WERI-Rb-1 (cell line): ENCODE measurements at places on chromosomes 16 and 17.
A peak's percentile ranks its signal among the peaks of the same experiment; 100 is the strongest.

DNA sequence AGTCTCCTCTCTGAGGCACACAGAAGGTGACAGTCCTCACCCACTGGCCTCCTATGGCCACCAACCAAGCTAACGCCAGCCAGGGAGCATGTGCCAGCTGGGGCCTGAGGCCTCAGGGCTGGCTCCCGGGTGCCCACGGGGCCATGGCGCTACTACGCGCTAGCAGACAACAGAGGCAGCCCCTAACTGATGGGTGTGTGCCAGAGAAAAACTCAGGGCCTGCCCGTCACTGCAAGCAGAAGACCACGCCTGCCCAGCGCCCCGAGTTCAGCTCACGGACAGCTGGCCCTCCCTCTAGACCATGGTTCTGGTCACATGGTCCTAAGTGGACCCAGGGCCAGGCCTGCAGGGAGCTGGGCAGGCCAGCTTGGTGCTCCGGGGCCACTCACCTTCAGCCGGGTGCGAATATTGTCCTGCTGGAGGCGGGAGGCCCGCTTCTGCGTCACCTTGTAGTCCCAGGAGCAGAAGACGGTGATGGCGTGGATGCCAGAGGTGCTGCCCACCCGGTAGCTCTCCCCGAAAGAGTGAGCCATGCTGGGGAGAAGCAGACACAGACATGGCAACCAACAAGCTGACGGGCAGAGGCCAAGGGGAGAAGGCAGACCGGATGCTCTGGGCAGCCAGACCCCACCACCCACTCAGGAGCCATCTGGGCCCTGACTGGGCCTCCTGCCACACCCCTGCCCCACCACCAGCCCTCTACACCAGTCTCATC is 6.2 kb downstream of the TMC6 start:
- no peak for DNase-seq

- DNase-seq, result no peak
These were observed 3.2 kb upstream of the PRSS21 start for GRCh38 chr16:2813771-2814221.

DNA sequence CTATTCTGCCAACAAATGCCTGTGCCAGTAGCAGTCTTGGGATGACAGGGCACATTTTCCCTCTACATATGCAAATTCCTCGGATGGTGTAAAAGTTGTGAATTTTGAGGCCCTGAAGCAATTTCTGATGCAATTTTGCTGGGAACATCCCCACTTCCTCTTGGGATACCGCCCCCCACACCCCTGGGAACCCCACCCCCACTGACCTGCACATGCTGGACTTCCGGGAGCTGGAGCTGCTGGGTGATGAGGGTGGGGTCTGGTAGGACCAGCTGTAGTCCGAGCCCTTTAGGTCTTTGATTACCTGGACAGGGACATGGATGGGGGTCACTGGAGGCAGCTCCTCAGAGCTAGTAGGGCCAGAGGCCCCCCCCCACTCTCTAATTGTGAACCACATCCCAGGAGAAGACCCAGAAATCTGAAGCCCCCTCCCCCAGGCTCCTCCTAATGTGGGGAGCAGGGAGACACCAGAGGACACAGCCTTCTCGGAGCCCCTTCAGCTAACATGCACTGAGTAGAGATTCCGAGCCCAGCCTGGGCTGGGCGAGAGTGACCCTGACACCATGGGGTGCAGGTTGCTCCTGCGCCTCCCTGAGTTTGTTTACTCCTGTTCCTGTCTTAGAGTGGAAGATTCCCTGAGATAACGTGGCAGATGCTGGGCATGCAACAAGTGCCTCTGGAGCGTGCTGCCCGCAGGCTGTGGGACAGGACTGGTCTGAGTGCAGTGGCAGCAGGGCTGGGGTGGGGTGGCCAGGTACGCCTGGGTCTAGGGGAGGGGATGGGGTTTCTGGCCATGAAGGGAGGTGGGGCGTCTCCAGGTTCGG is 9.0 kb downstream of the MTSS2 start:
- no peak for DNase-seq

- no peak for DNase-seq
These were observed 55.2 kb upstream of the MRTFB start for GRCh38 chr16:14015948-14016347.

GRCh38 chr16:13866073-13866472 is 53.9 kb upstream of the ERCC4 start:
- DNase-seq, result peak; percentile 72

DNA sequence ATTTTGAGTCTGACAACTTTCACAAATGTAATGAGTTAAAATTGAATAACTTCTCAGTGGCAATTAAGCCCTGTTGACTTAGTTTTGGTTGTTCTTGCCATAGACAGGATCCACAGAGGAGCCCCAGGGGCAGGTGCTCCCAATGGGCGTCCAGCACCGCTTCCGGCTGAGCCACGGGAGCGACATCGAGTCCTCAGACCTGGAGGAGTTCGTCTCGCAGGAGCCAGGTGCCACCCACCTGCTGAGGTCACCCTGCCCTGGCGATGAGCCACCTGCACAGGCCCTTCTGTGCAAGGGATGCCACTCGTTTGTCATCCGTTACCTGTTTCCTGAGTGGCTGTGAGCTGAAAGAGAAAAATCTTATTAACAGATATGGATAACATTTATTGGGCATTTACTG is 10.7 kb downstream of the CCDC40 start:
- no peak for DNase-seq

- no peak for DNase-seq
These were observed 266.9 kb upstream of the DYNLRB2 start for GRCh38 chr16:80273635-80274538.

DNA sequence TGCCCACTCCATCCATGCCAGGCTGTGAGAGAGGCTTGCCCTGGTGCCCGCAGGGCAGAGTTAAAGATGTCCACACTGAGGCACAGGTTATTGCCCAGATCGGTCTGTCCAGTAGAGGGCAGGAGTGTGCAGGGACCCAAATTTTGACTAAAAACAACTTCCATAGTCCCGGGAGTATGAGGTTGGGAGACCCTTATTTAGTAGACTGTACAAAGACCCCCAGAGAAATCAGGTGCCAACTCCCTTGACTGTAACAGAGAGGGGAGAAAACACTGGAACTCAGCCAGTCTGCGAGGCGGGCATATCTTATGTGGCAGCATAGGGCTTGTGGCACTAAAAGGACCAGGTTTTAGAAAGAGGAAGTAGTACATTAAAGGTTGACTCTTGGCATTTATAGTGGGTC is 43.4 kb downstream of the HNF1B start:
- peak; percentile 26 for DNase-seq

GRCh38 chr16:9225527-9226316 is 134.3 kb downstream of the HAPSTR1 start:
- DNase-seq, result peak; percentile 90

GRCh38 chr17:17087424-17088015 is 45.3 kb downstream of the MPRIP start:
- peak; percentile 25 for DNase-seq

DNA sequence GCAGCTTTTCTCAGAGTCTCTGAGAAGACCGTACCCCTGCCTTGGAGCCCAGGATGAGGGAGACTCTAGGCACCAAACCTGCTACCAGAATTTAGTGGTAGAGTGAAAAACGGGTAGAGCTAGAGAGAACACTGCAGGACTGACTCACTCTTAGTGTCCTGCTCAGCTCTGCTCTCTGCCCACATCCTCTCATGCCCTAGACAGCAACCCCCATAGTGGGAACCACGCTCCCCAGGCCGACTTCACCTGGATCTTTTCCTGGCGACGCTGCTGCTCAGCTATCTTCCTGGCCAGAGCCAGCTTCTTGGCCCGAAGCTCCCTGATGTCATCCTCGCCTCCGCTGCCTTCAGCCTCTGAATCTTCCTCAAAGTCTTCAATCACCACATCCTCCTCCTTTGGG is 26.7 kb downstream of the HIC1 start:
- DNase-seq, result no peak

GRCh38 chr16:31191697-31192428 is 10.7 kb downstream of the PYCARD start:
- DNase-seq, result no peak

- no peak for DNase-seq
These were observed 419.0 kb downstream of the CDH13 start for GRCh38 chr16:83045790-83046189.

DNA sequence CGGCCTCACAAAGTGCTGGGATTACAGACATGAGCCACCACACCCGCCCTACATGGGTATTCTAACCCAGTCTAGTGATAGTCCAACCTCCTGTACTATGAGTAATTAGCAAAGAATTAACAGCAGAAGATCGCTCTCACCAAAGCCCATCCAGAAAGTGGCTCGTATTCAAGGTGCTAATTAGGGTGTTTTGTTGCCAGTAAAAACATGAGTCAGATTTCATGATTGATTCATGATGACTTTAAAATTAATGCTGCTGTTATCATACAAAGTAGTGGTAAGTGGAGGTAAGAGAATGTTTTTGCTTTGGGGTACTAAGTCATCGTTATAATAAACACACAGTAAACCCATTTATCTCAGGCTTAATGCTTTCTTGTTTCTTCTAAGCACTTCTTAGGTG is 428.8 kb downstream of the WWOX start:
- no peak for DNase-seq

DNA sequence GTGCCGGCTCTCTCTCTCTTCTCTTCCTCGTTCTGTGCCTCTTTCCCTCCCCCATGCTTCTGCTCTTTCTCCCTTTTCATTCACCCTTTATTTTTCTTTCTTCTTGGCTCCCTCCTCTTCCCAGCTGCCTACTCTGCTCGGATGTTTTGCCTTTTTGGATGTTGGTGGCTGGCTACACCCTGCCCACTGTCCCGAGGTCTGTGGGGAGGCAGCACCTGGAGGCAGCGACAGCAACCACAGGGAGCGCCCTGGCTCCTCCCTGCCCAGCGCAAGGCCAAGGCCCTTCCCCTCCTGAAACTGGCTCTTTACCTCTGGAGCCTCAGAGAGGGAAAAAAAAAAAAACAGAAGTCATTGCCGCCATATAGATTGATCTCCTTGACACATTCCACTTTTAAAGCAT is 20.0 kb downstream of the CLUAP1 start:
- no peak for DNase-seq

DNA sequence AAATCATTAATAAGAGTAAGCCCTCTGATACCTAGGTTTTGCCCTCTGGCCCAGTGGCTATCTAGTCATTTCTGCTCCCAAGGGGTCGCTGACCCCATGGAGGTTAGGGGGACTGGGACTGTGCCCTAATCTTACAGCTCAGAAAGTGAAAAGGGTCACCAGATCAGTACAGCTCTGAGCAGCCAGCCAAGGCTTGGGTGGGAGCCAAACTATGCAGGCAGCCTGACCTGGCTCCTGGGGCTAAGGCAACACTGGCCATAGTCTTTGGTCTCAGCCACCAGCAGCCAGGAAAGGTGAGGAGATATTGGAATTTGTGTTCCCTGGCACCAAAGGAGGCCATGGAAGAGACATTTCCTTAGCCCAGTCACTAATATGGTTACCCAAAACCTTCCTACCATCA is 67.6 kb downstream of the ASIC2 start:
- no peak for DNase-seq

DNA sequence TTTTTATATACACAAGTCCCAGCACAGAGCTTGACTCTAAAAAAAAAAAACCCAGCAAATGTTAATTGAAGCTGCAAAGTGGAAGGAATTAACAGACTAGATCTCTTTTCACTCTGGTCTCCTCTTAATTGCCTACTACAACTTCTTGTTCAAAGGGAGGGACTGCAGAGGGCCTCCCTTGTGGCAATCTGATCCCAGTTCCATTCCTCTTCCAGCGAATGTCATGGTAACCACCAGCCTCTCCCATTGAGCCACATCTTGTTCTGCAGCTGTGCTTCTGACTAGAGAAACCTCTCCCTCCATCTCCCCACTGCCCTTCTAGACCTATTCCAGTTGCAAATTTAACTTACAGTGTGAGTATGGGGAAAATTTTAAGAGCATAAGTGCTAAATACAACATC is 5.9 kb downstream of the SUPT6H start:
- DNase-seq, result no peak

GRCh38 chr17:13635951-13636350 is 34.2 kb upstream of the HS3ST3A1 start:
- DNase-seq, result no peak

DNA sequence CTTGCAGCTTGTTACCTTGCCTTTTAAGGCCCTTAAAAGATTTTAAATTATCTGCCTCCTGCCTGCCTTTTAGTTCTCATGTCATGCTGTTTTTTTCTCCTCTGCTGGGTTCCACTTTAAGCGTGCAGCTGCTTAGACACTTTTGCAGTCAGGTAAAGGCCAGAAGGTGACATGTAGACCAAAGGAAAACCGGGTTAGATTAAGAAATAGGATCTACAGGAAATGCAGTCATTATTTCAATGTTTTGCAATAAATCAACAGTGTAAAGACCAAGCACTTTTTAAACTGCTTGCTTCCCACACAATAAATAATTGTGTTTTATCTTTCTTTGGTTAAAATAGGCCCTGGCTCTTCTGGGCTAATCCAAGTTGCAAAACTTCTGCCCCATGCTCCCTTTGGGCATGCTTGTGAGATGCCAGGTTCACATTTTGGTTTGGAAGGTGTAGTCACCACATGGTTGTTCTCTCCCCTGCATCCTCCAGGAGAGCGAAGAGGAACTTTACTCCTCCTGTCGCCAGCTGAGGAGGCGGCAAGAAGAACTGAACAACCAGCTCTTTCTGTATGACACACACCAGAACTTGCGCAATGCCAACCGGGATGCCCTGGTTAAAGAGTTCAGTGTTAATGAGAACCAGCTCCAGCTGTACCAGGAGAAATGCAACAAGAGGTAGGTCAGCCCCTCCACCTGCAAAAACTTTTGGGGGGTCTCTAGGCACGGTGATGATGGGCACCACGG is 54.9 kb downstream of the SDR42E1 start:
- DNase-seq, result no peak

DNA sequence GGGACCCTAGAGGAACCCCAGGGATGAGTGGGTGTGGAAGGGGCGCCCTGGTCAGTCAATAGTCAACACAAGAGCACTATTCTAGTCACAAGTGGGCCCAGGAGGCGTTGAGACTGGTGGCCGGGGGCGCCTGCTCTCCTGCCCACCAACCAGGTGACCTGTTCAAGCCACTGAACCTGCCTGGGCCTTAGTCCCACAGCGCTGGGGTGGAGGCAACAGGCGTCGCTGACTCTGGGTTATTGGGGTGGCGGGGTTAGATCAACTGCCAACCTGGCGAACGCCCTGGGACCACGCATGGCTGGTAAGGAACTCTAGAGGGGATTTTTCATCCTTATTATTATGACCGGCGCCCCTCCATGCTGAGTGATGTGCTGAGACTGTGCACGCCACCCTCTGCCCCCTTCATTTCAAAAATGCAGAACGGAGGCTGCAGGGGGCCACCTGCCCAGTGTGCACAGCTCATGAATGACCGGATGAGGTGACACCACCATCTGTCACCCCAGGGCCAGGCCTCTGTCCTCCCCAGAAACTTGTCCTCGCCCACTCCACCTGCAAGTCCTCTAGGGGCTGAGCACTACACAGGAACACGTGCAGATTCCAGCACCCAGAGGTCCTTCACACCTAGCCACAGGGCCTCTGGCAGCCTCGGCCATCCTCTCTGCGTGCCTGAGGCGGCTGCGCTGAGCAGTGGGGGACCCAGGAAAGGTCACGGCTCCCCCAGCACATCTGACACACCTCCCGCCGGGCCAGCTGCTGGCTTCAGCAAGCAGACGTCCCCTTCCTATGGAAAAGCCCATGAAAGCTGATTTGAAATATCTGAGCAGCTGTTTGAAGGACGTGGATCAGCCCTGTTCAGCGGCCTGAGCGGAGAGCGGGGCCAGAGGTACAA is 51.6 kb upstream of the DNAH17 start:
- DNase-seq, result peak; percentile 75
